ENCODE measurements at places on chromosomes 3 and 15.

DNA sequence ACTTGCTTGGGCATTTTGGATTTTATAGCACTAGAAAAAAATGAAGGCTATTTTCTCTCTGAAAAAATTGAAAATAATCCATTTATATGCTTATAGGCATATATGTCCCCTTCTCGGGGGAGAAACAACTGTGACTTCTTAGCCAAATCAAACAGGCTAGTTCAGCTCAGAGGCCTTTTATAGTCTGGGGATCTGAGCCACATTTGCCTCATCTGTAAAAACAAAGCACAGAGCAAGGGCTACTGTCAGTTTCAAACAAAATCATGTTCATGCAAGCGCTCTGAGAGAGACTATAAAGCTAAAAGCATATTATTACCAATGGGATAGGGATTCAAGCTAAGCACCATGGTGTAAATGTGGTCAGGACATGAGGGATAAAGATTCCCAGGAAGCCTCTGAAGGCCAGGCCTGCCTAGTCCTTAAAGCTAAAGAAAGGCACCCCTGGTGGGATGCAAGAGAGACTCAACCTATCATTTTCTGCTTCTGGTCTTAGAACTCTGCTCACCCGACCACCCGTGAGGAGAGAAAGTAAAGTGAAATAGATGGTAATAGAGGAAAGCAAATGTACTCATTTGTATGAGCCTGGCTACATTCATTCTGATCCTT is 51.0 kb upstream of the IL12A start:
- DNase-seq, result no peak

DNA sequence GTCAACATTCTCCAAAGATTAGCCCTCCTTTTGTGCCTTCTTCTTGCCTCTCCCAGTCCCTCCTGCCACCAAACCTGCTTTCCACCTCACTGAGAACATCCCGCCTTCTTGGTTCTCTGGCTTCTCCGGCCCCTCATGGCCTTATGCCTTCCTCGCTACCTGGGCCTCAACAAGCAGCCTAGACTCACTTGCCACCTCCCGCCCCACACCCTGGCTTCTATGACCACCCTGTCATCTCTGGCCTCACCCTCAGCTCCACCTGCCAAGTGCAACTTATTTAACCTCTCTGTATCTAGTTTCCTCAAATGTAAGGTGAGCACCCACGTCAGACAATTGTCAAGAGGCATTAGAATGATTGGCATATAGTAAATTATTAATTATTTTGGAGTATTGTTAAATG is 68.8 kb upstream of the MEX3B start:
- no peak for DNase-seq

GRCh38 chr3:60417576-60417975 is 833.7 kb downstream of the FHIT start:
- DNase-seq, result no peak

DNA sequence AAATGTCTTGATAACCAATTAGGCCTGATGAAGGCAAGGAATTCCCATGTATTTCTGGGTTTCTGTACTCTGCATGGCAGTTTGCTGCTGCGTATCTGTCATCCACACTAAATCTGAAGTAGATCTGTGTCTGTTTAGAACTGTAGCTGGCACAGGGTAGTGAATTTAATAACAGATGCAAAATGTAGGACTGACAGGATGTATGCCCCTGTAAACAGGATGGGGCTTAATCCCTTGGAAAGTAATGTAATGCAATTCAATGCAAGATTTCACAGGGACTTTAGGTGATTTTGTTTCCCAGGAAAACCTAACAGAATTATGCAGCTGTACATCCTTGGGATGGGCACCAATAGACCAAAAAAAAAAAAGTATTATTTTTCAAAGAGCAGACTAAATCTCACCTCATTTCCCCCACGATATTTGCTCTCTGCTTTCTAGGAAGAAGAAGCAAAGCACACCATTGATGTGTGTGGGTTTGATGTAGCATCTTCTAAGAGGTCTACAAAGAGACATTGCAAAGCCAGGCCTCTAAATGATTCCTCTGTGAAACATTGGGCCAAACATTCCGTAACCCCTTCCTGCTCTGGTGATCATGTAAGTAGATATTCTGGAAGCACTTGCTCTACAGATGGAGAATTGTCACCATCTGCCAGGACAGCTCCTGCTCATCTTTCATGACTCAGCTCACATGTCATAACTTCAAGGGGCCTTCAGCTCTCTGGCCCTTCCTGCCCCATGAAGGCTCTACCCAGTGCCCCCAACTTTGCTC is 464.3 kb upstream of the RGMA start:
- no peak for DNase-seq

DNA sequence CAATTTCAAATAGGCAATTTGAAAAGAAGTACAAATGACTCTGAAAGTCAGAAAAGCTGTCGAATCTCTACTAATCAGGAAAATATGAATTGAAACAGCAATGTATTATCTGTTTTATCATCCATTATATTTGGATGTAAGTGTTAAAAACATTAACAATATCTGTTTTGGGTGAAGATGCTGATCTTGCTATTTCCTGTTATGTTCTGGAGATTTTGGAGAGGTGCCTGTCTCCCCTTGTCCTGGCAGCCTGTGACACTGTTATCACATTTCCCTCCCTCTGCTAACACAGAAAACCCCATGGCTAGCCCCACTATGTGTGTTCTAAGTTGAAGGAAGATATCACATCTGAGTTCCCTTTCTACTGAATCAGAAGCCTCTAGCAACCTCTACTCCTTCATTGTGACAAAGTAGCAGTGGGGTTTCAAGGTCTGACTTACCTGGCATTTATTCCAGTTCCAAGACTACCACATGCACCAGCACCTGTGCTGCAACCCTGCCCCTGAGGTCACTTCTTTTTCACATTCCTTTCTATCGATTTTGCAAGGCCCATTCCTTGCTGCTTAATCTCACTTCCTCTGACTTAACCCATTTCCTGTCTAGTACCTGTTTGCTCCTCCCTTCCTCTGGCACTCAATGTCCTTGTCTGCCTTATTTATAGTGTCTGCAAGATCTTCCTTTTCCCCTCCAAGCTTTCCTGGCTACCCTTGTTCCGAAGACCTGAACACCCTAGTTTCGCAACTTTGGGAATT is 95.5 kb upstream of the COL8A1 start:
- no peak for DNase-seq

- DNase-seq, result no peak
Observed at GRCh38 chr15:49278751-49279150, 108.7 kb downstream of the GALK2 start.

DNA sequence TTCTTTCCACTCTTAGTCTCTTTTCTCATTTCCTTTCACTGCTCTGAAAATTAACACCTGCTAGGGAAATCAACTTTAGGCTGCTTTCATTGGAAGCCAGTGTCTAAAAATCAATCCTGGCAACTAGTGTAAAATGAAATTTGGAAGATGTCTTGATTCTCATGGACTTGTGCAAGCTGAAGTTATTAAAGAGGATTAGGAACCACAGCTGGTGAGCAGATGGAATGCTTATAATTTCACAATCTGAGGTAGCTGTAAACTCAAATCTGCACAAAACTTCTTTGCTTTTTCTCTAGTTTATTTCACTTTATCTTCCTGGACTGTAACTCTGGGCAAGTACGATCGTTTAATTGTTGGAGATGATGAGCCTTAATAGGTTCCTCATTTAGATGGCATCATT is 175.6 kb downstream of the GHSR start:
- DNase-seq, result no peak

- no peak for DNase-seq
Observed at GRCh38 chr3:166518040-166518439, 680.8 kb upstream of the BCHE start.

DNA sequence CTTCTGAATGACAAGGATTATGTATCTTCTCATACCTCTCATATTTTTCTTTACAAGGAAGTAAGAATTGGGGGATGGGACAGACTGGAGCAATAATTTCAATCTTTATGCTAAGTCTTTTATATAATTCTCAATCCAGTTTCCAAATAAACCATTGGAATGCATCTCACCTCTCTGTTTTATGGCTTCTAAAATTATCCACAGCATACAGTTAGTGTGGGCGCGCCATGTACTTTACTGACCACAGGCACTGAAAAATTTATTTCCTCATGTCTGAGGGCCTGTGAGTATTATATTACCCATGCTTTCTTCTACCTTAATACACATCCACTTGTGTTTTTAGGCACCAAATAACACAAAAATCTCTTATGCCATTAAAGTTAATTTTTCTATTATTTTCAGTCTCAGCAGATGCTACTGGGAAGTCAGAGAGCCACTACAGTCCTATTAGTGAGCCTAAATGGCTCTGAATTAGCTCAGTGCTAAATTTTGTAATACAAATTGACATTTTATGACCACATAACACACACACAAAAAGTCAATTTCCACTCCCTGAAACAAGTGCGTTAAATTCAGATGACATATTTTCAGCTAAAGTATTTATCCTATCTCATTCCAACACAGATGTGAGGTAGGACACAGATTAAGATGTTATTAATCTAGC is 39.3 kb downstream of the SLITRK3 start:
- DNase-seq, result no peak

- DNase-seq, result no peak
Observed at GRCh38 chr3:89311581-89311980, 204.2 kb downstream of the EPHA3 start.

- no peak for DNase-seq
Observed at GRCh38 chr3:117563063-117563462, 853.5 kb downstream of the TUSC7 start.

GRCh38 chr3:25125201-25125600 is 302.9 kb upstream of the RARB start:
- DNase-seq, result no peak

DNA sequence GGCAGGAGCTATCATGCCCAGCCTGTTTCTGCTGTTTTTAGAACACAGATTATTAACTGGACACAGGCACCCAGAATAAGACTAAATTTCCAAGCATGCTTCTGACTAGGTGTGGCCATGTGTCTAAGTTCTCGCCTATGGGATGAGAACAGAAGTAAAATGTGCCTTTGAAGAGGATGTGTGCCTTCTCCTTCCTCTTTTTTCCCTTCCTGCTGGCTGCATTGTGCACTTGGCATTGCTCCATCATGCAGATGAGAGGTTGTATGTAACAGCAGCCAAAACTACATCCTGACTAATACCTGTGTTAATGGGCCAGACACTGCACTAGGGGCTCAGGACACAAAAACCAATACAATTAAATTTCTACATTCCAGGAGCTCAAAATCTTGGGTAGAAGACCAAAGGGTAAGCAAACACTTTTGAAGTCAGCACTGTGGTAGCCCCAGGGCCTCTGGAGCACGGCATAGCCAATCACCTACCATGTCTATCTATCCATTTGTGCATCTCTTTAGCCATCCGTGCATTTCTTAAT is 40.9 kb upstream of the RNU6-1 start:
- DNase-seq, result no peak

- DNase-seq, result no peak
Observed at GRCh38 chr3:135719449-135719848, 246.1 kb upstream of the PPP2R3A start.

GRCh38 chr15:87082581-87082980 is 1002.9 kb downstream of the AGBL1 start:
- no peak for DNase-seq

GRCh38 chr3:4977853-4978203 is 1.4 kb upstream of the BHLHE40 start:
- DNase-seq, result no peak

DNA sequence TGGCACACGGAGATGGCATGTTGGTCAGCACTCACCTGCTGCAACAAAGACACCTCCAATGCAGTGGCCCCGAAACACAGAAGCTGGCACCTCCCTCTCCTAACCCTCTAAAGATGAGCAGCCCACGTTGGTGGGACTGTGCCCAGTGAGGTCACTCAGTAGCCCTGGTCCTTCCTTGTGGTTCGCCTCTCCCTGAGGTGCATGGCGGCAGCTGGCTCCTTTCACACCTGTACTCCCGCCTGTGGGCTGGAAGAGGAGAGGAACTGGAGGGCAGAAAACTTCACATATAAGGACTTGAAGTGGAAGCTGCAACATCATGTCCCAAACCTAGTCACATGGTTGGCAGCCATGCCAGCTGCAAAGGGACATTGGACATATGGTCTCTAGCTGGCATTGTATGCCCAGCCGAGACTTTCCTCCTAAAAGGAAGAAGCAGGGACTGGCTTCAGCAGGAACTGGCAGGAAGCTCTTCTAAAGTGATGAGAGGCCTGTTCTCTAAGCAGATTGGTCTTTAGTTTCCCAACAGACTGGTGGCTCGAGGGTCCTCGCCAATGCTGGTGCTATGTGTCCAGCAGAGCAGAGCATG is 10.8 kb upstream of the C3orf22 start:
- DNase-seq, result no peak

- DNase-seq, result no peak
Observed at GRCh38 chr3:131526801-131527347, 24.1 kb upstream of the MRPL3 start.

DNA sequence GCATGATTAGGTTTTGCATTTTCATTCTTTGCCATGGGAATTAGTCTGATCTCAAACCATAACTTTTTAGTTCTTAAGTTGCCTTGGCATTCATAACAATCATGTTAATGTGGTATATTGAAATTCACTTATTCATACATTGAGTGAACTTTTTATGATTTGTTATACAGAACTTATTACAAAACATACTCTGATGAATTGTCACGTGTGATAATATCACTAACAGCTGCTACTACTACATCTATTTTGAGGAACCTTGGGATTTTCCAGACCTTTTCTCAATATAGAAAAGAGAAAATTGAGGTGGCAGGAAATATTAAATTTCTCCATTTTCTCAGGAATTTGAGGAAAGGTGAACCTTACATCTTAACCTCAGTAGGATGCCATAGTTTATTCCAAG is 9.2 kb downstream of the LXN start:
- no peak for DNase-seq

DNA sequence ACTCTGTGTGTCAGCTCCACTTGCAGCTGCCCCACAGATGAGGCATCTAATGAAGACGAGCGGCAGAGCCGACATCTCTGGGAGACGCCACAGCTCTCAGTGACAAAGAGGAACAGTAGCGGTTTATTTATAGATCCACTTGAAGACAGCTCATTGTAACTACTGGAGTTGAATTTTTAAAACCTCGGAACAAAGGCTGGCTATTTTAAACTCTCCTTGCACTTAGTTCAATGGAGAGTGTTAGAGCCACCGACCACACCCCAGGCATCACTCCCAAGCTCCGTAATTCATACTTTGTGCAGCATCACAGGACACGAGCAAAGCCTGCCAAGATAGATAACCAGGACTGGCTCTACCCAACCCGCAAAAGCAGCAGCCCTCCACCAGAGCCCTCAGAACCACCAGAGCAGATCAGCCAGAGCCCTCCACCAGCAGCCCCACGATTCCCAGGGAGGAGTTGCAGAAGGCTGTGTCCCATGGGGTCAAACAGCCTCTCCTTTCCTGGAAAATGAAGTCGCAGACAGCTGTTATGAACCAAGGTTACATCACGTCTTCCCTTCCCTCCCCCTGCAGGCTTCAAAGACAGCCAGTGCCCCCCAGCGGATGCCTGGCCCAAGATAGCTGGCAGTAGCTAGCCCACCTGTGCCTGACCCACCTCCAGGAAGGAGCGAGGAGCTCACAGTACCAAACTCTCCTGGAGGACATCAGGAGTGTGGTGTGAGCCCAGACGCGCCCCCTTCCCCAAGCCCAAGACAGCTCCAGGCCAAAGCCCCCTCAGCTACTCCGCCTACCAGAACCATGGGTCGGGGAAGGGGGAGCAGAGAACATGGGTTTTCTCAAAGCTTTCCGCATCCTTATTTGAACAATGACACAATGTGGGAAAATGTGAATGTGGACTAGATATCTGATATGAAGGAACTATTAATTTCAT is 45.7 kb downstream of the POC1A start:
- no peak for DNase-seq
